ENCODE measurements at places on chromosomes 2 and 18. TPM values are rescaled to one million over a fixed set of nuclear protein-coding genes. Genes with fewer than 3 reads are reported as not detected.

DNA sequence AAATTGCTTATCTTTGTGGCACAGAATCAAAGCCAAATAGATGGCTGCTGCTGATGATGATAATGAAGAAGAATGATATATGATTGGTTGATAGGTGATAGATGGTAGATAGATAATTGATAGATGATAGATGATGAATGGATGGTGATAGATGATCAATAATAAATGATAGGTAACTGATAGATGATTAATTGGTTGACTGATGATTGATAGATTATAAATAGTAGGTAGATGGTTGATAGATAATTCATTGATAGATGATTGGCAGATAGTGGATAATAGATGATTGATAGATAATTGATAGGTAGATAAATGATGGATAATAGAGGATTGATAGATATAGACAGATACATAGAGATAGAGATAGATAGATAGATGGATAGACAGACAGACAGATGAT is 430.2 kb downstream of the EIPR1 start:
- no peak for DNase-seq
- peaks cover 3% of the 10 kb centered on the region for H3K4me1 ChIP-seq
- no peak overlapping the region for H3K4me3 ChIP-seq
- no peaks in the 10 kb centered on the region for H3K36me3 ChIP-seq
- peaks cover 6% of the 10 kb centered on the region for H3K27me3 ChIP-seq
- no peak overlapping the region for H3K27ac ChIP-seq

DNA sequence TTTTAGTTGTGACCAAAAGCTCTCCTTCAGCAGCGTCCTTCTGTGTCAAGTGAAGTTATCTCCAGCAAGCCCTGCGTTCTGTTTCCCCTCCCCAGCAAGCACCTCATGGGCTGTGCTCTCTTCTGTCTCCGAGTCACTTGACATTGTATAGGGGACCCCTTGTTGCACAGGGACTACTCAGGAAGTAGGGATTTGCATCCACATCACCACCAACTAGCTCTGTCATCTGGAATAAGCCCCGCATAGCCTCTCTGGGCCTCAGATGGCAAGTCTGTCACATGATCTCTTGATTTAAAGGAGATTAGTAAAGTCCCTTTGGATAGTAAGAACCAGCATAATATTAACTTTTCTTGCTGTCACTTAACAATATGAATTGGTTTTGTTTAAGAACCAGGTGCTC is 32.0 kb upstream of the STPG4 start:
- H3K27me3 ChIP-seq: no peaks in the 10 kb centered on the region
- DNase-seq: no peak
- H3K27ac ChIP-seq: no peak overlapping the region
- H3K36me3 ChIP-seq: no peaks in the 10 kb centered on the region

The CFAP65 gene
- 2.1 TPM for total RNA-seq

The STAT4 gene
- 2.1 TPM for total RNA-seq

- peaks cover 73% of the 10 kb centered on the region for H3K4me1 ChIP-seq
- no peaks in the 10 kb centered on the region for H3K27me3 ChIP-seq
- peak overlapping the region; percentile 70 for H3K27ac ChIP-seq
- H3K4me3 ChIP-seq: peak overlapping the region; percentile 39
- DNase-seq: no peak
Measured at GRCh38 chr2:64403426-64403825, 50.5 kb upstream of the LGALSL start.

DNA sequence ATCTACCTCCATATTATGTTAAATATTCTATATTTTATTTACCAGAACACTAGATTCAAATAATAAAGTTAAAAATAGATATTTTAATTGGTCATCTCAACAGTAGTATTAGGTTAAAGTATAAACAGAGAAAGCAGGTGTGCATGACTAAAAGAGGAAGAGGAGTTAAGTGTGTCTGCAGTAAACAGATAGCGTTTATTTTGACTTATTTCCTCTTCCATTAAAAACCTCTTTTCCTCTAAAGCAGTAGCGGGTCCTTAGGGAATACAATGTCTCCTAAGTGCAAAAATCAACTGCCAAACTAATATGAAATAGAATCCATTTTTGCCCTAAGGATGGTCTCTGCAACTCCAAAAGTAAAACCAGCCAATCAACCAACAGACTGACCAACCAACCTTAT is 27.7 kb downstream of the EIF2AK3 start:
- no peak overlapping the region for H3K4me3 ChIP-seq
- peak overlapping the region; percentile 75 for H3K27ac ChIP-seq
- H3K4me1 ChIP-seq: peaks cover 18% of the 10 kb centered on the region
- DNase-seq: no peak

The SP140 gene
- 0.97 TPM for total RNA-seq

DNA sequence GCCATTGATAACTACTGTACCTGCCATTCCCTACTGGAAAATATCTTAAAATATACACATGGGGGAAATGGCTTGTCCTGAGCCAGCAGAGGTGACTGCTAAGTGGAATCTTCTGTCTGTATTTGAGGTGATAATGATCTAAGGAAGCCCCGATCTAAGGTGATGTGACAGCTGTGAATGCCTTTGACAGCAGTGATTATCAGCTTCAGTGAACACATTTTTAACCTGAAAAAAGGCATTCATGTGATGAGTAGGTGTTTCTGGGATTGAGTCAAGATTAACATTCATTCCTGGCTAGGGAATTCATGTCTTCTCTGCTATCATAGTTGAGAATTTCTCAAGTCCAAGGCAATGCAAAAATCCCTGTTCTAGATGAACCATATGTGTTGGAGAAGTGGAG is 9.1 kb upstream of the MAPRE2 start:
- no peaks in the 10 kb centered on the region for H3K36me3 ChIP-seq
- no peaks in the 10 kb centered on the region for H3K4me1 ChIP-seq
- H3K4me3 ChIP-seq: no peak overlapping the region

DNA sequence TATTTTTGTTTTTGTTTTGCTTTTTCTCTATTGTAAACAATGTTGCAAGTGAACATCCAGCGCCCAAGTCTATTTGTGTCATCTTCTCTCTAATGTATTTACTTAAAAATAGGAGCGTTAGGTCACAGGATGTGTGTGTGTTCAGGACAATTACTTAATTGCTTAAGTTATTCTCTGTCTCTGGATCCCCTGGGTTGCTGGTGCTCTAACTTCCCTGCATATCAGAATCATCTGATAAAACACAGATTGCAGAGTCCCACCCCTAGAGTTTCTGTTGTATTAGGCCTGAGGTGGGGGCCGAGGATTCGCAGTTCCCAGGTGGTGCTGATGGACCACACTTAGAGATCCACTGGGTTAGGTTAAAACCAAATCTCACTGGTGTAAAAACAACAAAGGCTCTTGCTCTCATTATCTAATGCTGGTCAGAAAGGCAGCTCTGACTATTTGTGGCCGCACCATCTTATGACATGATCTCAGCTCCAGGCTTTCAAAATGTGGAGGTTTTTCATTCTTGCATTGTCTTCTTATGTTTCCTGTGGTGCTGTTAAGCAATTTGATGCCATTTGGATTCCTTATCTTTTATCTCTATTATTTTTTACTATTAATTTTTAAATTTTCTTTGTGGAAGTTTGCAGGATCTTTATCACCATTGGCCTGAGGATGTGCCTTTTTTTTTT is 87.7 kb downstream of the CLIP4 start:
- no peak overlapping the region for H3K4me3 ChIP-seq
- H3K4me1 ChIP-seq: peaks cover 18% of the 10 kb centered on the region
- no peak overlapping the region for H3K27ac ChIP-seq
- no peaks in the 10 kb centered on the region for H3K36me3 ChIP-seq

GRCh38 chr2:241149675-241149924 is 328 bp upstream of the PASK start:
- peak overlapping the region; percentile 96 for H3K4me3 ChIP-seq
- H3K27me3 ChIP-seq: no peaks in the 10 kb centered on the region
- H3K27ac ChIP-seq: peak overlapping the region; percentile 97
- no peaks in the 10 kb centered on the region for H3K36me3 ChIP-seq
- no peak for DNase-seq

DNA sequence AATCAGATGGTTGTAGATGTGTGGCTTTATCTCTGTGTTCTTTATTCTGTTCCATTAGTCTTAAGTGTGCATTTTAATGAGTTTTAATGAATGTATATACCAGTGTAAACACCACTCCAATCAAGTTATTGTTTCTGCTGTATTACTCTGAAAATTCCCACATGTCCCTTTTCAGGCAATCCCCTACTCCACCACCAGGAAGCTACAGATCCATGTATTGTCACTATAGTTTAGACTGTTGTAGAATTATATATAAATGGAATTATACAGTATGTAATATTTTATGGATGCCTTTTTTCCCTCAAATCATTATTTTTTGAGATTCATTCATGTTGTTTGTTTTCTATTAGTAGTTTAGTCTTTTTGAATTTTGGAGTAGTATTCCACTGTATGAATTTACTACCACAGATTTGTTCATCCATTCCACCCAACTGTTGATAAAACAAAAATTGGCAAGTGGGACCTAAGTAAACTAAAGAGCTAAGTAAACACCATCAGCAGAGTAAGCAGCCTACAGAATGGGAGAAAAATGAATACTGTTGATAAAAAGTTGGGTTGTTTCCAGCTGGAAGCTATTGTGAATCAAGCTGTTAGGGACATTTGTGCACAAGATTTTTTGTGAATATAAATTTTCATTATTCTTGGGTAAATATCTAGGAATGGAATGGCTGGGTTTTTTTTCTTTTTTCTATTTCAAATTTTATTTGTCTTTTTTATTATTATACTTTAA is 262.0 kb downstream of the CAMKMT start:
- H3K36me3 ChIP-seq: no peaks in the 10 kb centered on the region
- H3K4me1 ChIP-seq: no peaks in the 10 kb centered on the region
- no peak overlapping the region for H3K4me3 ChIP-seq
- no peak overlapping the region for H3K27ac ChIP-seq
- no peaks in the 10 kb centered on the region for H3K27me3 ChIP-seq
- DNase-seq: no peak
